ENCODE measurements at places on chromosomes 11 and 22.

GRCh38 chr22:37018815-37019308 lies 385 bp downstream of the TST start:
- DNase-seq, result no peak

GRCh38 chr11:131025020-131025419 lies 108.7 kb upstream of the SNX19 start:
- peak; percentile 3 for DNase-seq

GRCh38 chr11:31806928-31807798 lies 4.0 kb downstream of the PAX6 start:
- DNase-seq, result no peak

- DNase-seq, result peak; percentile 58
Observed at GRCh38 chr22:23763579-23763945, 772 bp downstream of the C22orf15 start.

GRCh38 chr22:38699784-38700183 lies 959 bp downstream of the JOSD1 start:
- no peak for DNase-seq

- DNase-seq, result no peak
Observed at GRCh38 chr11:28459912-28460311, 351.7 kb downstream of the METTL15 start.
